ENCODE measurements at places on chromosomes 5 and 9. TPM values are rescaled to one million over a fixed set of nuclear protein-coding genes. Genes with fewer than 3 reads are reported as not detected.

DNA sequence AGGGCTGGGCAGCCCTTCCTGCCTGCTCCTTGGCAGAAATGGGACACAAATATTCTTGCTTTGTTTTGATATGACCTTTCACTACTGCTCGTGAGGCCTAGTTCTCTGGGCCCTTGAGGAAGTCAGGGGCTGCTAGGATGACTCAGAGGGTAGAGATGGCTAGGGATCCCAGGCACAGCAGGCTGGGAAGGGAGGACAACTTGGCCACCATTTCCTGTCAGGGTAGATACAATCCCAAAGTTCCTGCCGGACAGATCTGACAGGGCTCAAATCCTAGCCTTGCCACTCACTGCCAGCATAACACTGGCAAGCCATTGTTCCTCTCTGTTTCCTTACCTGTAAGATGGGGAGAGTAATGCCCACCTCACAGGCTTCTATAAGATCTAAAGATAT is 31.7 kb upstream of the MEIKIN start:
- DNase-seq, result no peak

FRMPD1 gene
- total RNA-seq, result not detected

NME5 gene
- 11.1 TPM for total RNA-seq

GRCh38 chr5:13830536-13830935 is 114.0 kb downstream of the DNAH5 start:
- no peak for DNase-seq

GRCh38 chr5:50744776-50745175 is 78.3 kb downstream of the PARP8 start:
- DNase-seq, result no peak

GRCh38 chr5:6508931-6509330 is 60.3 kb downstream of the UBE2QL1 start:
- no peak for DNase-seq

FAM78A gene
- 3.3 TPM for total RNA-seq

SAXO1 gene
- total RNA-seq, result 0.57 TPM

- no peak for DNase-seq
These were observed 62.0 kb upstream of the CDH6 start for GRCh38 chr5:31131381-31131891.

GRCh38 chr5:10578293-10578665 is 14.4 kb downstream of the ANKRD33B start:
- DNase-seq, result no peak

CORO2A gene
- 38.8 TPM for total RNA-seq

TMEM171 gene
- 2.4 TPM for total RNA-seq

- no peak for DNase-seq
These were observed 475 bp downstream of the WDR5 start for GRCh38 chr9:134136118-134136995.

DNA sequence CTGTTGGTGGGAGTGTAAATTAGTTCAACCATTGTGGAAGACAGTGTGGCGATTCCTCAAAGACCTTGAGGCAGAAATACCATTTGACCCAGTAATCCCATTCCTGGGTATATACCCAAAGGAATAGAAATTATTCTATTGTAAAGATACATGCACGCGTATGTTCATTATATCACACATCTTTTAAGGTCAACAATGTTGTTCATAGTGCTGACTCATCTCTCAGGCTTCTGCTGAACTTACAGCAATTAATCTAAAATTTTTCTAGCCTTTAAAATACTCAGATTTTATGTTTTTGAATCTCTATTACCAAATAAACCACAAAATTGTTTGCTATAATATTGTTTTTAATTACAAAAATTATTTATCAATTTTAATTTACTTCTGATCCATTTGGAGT is 38.8 kb upstream of the ZNF618 start:
- no peak for DNase-seq

GNAQ gene
- total RNA-seq, result 85.8 TPM

GRCh38 chr9:91857291-91858212 is 92.5 kb downstream of the ROR2 start:
- DNase-seq, result no peak

DNA sequence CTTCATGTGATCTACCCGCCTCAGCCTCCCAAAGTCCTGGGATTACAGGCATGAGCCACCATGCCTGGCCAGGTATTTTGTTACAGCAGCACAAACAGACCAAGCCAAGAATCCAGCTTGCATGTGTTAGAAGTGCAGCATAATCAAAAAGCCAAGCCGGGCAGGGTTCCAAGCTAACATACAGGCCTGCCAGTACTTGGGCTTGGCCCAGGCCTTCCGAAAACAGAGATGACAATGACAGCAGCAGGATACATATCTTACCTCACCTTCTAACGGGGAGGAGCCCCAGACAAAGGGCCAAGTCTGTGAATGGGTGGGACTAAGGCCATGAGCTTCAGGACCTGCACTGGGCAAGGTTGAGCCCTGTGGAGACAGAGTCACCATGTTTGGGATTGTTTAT is 91.4 kb upstream of the ZNF462 start:
- DNase-seq, result no peak

DNA sequence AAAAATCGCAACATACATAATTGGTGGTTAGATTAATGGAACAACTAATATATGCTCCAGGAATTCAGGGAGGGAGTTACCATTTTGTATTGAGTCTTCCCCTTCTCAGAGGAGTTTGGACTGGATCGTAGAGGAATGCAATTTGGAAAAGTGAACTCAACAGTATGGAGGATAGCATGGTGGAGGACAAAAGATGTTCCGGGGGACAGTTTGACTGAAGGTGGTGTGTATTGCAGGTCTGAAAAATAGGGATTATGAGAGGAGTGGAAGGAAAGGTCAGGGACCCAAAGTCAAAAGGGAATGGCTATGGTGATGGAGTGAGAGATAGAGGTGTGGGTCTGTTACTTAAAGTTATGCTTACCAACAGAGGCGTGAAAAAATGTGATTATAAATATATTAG is 1.5 kb downstream of the DNAJC21 start:
- DNase-seq, result no peak

ADRB2 gene
- total RNA-seq, result 5.7 TPM

PCDHGA10 gene
- 7.4 TPM for total RNA-seq

FCN2 gene
- 0.49 TPM for total RNA-seq

GRCh38 chr5:131396015-131396414 is 132.2 kb downstream of the CDC42SE2 start:
- no peak for DNase-seq

- no peak for DNase-seq
These were observed 281 bp upstream of the HSD17B4 start for GRCh38 chr5:119452060-119452372.

DBH gene
- not detected for total RNA-seq

DNA sequence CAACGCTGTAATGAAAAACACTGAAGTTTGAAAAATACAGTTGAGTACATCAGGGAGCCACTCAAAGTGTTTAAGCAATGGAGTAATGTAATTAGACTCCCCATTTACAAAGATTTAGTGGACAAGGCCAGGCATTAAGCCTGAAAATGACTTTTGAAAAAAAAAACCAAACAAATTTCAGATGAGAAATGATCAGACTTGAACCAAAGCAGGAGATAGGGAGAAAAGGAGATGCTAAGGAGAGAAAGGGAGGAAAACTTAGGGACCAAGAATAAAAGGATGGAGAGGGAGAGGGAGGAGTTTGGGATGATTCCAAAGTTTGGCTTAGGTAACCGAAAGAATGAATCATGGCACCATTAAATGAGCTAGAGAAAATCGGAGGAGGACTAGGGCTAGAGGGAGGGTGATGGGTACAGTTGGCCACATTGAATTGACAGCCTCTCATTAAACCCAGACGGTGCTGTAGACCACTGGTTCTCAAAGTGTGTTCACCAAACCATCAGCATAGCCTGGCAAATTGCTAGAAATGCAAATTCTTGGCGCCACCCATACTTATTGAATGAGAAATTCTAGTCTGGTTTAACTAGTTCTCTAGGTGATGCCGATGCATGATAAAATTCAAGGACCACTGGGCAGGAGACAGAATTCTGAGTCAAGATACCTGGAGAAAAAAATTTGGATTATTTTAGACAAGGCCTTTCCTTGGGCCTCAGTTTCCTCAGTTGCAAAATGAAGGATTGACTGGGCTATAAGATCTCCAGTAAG is 6.2 kb upstream of the CPEB4 start:
- no peak for DNase-seq

- DNase-seq, result no peak
These were observed 100.4 kb upstream of the TLE1 start for GRCh38 chr9:81789721-81790120.

CERCAM gene
- 51.3 TPM for total RNA-seq

GRCh38 chr9:123999661-124000060 is 11.9 kb upstream of the LHX2 start:
- no peak for DNase-seq

GRCh38 chr5:36028816-36029465 is 37.7 kb downstream of the UGT3A2 start:
- no peak for DNase-seq

CCDC180 gene
- total RNA-seq, result 7.5 TPM

- DNase-seq, result no peak
These were observed 6.1 kb upstream of the TNIP1 start for GRCh38 chr5:151086905-151087360.

PRDM9 gene
- not detected for total RNA-seq

CFAP77 gene
- not detected for total RNA-seq

PCDHAC2 gene
- 4.0 TPM for total RNA-seq

DNA sequence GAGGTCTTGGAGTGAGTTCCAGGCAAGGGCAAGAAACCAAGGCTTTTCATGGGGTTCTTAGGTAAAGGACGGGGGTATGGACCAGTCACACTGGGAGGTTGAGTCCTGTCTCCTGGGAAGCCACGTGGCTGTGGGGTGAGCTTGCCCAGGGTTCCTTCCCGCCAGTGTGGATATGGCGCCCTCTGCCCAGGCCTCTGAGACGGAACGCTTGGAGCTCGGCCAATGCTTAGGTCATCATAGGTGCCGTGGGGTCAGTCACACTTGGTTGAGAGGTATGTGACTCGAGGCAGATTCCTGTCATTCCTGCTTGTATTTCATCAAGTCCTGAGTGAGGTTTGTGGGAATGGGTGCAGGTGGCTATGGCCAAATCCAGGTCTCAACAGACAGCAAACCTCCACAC is 46.2 kb downstream of the TENT4A start:
- DNase-seq, result peak; percentile 34

KCNV2 gene
- not detected for total RNA-seq

DNA sequence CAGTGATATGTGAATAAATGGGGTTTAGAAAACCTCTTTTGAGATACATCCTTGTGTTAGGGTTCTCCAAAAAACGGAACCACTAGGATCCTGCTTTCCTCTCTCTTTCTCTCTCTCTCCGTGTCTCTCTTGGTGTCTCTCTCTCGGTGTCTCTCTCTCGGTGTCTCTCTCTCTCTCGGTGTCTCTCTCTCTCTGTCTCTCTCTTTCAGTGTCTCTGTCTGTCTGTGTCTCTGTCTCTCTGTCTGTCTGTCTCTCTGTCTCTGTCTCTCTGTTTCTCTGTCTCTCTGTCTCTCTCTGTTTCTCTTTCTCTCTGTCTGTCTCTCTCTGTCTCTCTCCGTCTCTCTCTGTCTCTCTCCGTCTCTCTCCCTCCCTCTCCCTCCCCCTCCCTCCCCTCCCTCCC is 7.8 kb upstream of the TEX48 start:
- no peak for DNase-seq

TAF1L gene
- not detected for total RNA-seq

SLCO6A1 gene
- total RNA-seq, result not detected

DNA sequence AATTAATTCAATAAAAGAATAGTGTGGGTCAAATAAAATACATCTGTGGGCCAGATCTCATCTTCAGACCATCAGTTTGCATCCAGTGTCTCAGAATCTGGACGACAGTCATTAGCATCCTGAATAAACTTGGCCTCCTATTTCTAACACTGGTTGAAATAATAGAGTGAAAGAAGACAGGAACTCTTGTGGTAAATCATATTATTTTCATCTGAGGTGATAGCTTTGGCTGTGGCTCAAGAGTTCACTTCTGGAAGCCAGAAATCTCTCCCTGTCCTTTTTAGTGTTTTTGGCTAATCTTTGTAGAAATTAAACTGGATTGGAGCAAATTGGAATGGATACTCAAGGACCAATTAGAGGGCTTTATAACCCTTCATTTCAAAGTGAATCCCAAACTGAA is 63.4 kb upstream of the HMHB1 start:
- DNase-seq, result no peak

TBCA gene
- 133 TPM for total RNA-seq

GRCh38 chr9:108469654-108470053 is 386.1 kb downstream of the ACTL7B start:
- DNase-seq, result no peak

LCN15 gene
- not detected for total RNA-seq

DNA sequence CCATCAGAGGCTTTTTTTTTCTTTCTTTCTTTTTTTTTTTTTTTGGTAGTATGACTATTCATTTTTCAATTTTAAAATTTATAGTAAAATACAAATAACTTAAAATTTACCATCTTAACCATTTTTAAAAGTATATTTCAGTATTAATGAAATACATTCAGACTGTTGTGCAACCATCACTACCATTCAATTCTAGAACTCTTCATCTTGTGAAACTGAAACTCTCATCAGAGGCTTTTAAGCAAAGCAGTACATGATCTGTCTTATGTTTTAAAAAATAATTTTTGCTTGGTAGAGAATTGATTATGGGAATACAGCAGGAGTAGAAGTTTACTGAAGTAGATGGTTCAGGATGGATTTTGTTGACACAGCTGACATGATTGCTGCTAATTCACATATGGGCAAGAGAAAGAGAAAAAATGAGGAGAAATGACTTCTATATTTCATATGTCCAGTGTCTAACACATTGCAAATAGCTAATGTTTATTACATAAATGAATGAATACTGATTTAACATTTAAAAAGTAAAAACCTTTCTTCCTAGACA is 13.4 kb downstream of the ELOVL7 start:
- no peak for DNase-seq

FGF1 gene
- not detected for total RNA-seq

GABRA1 gene
- total RNA-seq, result not detected

PCDHB10 gene
- total RNA-seq, result 2.5 TPM

- no peak for DNase-seq
These were observed 65.2 kb downstream of the ZSWIM6 start for GRCh38 chr5:61397238-61397637.

- DNase-seq, result no peak
These were observed 367.9 kb upstream of the GRAMD2B start for GRCh38 chr5:126055348-126055729.

GRCh38 chr5:18652404-18653215 is 1018.4 kb downstream of the TAF11L14 start:
- no peak for DNase-seq

- no peak for DNase-seq
These were observed 66.3 kb downstream of the MAT2B start for GRCh38 chr5:163571744-163572143.

CDK7 gene
- 16.2 TPM for total RNA-seq

GRCh38 chr5:79802406-79802805 is 112.8 kb downstream of the CMYA5 start:
- no peak for DNase-seq

GRCh38 chr5:59483971-59484472 is 409.5 kb downstream of the PDE4D start:
- no peak for DNase-seq
